CD4-positive, alpha-beta T cell treated with Interleukin-6 at 100 ng/mL for 8 hours (primary cell): ENCODE measurements at places on chromosomes 7 and 10.

DNA sequence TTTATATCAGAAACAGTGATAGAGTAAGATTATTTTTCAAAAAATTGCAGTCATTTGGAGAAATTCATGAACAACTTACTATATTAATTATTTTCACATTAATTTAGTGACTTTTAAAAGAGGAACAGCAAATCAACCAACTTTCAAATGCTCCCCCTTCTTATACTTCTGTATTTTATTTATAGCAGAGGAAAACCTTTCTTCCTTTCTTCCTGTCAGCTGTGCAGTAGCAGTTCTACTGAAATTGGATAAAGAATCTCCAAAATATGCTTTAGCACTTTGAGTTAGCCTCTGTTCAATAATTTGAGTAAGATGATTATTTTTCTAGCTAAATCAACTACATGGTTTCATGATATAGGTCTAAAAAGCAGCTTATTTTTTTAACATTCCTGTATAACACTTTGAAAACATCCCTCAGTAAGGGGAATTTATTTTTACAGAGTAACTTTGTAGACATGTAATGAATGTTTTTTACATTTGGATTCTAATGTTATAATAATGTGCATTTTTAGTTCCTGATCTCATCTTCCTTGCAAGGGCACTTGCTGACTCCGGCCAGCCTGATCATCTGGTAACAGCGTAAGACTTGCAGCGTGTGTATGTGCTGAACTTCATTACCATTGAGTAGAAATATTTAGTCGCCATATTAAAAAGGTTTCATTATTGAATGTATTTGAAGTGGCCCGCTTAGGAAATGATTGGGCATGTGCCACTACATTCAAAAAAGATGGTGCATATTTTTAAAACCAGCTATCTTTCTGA lies 158.3 kb upstream of the HDAC9 start:
- DNase-seq: no peak

DNA sequence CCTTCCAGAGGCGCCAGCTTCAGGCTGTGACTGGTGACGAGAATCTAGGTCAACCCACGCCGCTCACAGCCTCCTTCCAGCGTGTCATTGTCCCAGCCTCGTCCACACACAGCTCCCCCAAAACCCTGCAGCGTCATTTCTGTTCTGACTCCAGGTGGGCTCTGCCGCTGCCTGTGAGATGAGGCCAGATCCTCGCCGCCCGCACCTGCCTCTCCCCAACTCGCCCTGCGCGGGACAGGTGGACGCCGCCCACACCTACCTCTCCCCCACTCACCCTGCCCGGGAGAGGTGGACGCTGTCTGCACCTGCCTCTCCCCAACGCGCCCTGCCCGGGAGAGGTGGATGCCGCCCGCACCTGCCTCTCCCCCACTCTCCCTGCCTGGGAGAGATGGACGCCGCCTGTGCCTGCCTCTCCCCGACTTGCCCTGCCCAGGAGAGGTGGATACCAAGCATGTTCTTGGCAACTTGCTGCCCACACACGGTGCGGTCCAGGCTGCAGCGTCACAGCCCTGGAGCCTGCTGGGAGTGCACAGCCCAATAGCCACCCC lies 32.0 kb upstream of the CFAP46 start:
- no peak for DNase-seq

- no peak for DNase-seq
These were observed 1.5 kb upstream of the RELN start for GRCh38 chr7:103990991-103991390.

- DNase-seq: no peak
These were observed 24.7 kb downstream of the CELF2 start for GRCh38 chr10:11042357-11042756.
